CD4-positive, CD25-positive, alpha-beta regulatory T cell (primary cell): ENCODE measurements at places on chromosomes 3 and 15. TPM values are rescaled to one million over a fixed set of nuclear protein-coding genes. Genes with fewer than 3 reads are reported as not detected.

The GOLGA8O gene
- polyA plus RNA-seq = not detected

The PLSCR2 gene
- polyA plus RNA-seq = not detected

The DNAJA4 gene
- polyA plus RNA-seq = 11.6 TPM

The SCG3 gene
- not detected for polyA plus RNA-seq

GRCh38 chr3:113557374-113557773, 25.0 kb downstream of the SIDT1 start:
- H3K27me3 ChIP-seq = no peaks in the 10 kb centered on the region
- no peak overlapping the region for H3K27ac ChIP-seq
- no peaks in the 10 kb centered on the region for H3K36me3 ChIP-seq
- peaks cover 24% of the 10 kb centered on the region for H3K4me1 ChIP-seq
- no peak for DNase-seq
- H3K4me3 ChIP-seq = no peak overlapping the region

- H3K4me1 ChIP-seq = no peaks in the 10 kb centered on the region
- no peak overlapping the region for H3K27ac ChIP-seq
- no peak overlapping the region for H3K4me3 ChIP-seq
- DNase-seq = no peak
- no peaks in the 10 kb centered on the region for H3K36me3 ChIP-seq
- H3K27me3 ChIP-seq = peaks cover 4% of the 10 kb centered on the region
Measured at GRCh38 chr3:178538056-178538455, 1.8 kb downstream of the KCNMB2 start.

- DNase-seq = no peak
- H3K27ac ChIP-seq = no peak overlapping the region
- no peaks in the 10 kb centered on the region for H3K36me3 ChIP-seq
- H3K4me3 ChIP-seq = no peak overlapping the region
- H3K27me3 ChIP-seq = no peaks in the 10 kb centered on the region
Measured at GRCh38 chr3:192433704-192434103, 293.6 kb downstream of the FGF12 start.
